HFF-Myc (cell line): ENCODE measurements at places on chromosomes 4 and X.

- DNase-seq, result no peak
Observed at GRCh38 chr4:86957215-86957614, 22.4 kb downstream of the AFF1 start.

- DNase-seq, result no peak
Observed at GRCh38 chrX:69065451-69065850, 99.8 kb downstream of the PJA1 start.

GRCh38 chr4:127469542-127469941, 163.2 kb upstream of the INTU start:
- no peak for DNase-seq

DNA sequence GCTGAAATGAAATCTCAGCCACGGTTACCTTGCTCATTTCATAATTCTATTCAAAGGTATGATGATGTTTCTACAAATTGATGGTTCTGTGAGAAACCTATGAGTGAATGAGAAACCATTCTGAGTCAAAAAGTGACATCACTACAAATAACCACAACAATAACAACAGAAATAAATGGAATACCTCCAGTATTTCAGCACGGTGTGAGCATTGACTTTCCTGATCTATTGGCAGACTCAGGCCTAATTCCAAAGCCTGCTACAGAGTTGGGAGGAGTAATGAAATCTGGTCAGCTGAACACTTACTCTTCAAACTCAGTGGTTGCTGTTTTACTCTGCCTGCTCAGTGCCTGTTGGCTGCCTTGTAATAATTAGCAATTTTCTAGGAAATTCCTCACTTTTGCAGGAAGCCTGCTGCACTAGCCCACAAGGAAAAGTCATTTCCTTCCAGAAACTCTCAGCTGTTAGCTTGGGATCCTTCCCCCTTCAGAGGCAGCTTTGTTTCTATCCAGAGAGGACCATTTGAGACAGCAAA, 18.8 kb upstream of the SYNPO2 start:
- no peak for DNase-seq

- no peak for DNase-seq
Observed at GRCh38 chrX:21193196-21193595, 181.0 kb upstream of the CNKSR2 start.

DNA sequence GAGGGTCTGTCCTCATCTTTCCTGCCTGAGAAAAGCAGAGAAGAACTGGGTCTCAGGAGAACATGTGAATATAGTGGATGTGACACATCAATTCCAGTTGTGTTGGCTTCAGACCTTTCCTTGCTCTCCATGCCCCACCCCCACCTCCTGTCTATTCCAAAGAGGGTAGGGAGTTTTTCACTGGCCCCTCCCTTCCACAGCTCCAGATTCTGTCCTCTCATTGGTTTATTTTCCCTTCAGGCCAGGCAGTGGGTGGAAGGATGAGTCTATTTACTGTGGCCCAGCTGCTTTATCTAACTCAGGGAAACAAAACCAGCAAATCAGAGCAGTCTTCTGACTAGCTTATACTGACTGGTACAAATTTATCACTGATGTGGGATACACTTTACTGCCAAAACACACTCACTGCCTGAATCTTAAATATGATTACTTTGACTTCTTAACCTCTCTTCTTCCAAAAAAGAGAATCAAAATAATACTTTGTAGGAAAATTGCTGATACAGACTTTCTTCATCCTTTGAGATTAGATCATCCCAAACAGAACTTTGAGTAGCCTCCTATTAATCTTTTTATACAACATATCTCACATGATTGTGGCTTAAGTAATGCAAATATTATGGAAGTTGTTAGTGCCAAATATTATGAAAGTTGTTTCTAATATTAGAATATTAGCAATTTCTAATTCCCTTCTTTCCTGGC, 221.2 kb downstream of the MID1 start:
- DNase-seq, result no peak

DNA sequence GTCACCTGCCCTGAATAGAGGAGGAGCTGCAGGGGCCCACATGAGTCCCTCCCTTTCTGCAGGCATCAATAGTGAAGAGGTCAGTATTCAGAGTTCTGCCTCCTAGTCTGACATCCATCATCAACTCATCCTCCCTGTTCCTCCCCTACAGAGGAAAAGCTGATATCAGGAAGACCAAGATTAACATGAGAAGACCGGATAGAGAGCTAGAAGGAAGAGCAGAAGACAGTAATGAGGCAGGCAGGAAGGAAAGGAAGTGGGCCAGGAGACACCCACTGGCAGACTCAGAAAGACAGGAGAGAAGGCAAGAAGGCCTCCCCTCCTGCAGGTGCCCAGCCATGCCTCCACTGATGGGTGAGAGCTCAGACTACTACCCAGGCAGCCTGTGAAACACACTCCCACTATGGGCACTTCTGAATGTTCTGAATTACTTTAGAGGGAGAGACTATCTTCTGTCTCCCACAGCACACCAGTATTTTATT, 74.6 kb downstream of the CC2D2A start:
- DNase-seq, result no peak

GRCh38 chr4:117479673-117480072, 394.3 kb upstream of the TRAM1L1 start:
- no peak for DNase-seq

GRCh38 chrX:39774774-39775328, 322.9 kb downstream of the BCOR start:
- DNase-seq, result no peak

DNA sequence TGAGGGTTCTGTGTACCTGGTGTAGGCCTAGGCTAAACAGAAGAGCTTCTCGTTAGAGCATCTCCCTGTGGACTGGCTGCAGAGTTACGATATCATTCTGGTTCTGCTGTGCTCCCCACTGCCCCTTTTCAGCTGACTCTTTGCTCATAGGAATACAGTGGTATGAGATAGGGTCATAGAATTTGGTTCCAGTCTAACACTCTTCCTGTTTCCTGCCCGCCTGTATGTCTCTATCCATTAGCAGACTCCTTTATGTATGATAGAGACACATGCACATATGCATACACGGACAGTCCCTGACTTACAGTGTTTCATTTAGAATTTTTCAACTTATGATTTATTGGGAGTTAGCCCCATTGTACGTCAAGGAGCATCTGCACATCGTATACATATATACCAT, 15.3 kb downstream of the RNF4 start:
- DNase-seq, result no peak

GRCh38 chr4:75834095-75834771, 68.0 kb downstream of the PPEF2 start:
- DNase-seq, result no peak

DNA sequence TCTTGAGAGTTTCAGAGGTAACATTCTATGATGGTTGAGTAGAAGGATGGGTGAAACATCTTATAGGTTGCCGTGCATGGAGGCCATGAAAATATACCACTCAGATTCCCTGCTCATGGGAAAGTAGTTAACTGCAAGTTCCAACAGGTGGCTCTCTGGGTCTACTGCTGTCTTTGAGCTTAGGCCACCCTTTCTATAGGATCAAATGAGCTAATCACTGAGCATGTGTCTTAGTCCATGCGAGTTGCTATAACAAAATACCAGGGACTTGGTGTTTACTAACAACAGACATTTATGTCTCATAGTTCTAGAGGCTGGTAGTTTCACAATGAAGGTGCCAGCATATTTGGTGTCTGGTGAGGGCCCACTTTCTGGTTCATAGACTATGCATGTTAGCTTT, 144.8 kb upstream of the UNC5C start:
- no peak for DNase-seq

DNA sequence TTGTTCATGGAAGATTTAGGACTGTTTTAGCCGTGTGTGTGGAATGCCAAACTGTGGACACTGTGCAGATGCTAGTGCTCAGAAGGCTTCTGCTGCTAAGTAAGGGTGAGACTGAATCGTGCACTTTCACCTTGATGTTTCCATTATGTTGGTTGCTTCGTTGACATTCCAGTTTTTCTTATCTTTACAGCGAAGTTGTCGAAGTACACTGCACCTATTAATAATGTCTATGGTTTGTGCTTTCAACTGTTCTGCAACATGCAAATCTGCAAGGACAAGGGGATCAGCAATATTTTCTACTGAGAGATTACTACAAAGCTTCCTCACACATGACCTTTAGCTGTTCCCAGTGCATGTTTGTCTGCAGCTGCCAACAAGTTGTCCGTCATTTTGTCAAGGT, 67.7 kb downstream of the UGT2A3 start:
- no peak for DNase-seq

DNA sequence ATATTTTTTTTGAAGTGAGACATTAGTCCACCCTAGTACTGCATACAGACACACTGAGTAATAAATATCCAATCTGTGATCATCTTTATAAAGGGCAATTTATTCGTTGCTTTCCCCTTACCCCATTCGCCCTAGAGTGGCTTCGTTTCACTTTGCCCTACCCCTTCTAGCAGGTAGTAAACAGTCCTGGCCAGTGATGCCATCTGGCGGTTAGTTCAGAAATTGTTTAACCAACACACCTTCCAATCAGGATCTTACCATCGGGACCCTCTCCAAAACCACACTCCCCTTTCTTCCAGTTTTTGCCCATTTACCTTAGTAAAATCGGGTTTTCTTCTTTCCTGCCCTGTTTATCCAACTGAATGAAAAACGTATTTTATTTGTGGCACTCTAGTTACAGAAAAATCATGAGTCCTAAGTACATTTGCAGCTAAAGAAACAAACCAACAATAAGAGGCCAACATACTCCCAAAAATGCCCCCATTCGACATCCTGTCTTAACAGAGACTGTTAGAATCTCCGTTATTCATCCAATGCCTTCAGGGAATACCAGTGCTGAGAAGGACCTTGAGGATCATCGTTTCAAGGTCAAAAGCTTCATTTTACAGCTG, 2.2 kb downstream of the PPA2 start:
- peak; percentile 59 for DNase-seq

GRCh38 chr4:171718665-171719064, 94.5 kb upstream of the GALNTL6 start:
- DNase-seq, result no peak

DNA sequence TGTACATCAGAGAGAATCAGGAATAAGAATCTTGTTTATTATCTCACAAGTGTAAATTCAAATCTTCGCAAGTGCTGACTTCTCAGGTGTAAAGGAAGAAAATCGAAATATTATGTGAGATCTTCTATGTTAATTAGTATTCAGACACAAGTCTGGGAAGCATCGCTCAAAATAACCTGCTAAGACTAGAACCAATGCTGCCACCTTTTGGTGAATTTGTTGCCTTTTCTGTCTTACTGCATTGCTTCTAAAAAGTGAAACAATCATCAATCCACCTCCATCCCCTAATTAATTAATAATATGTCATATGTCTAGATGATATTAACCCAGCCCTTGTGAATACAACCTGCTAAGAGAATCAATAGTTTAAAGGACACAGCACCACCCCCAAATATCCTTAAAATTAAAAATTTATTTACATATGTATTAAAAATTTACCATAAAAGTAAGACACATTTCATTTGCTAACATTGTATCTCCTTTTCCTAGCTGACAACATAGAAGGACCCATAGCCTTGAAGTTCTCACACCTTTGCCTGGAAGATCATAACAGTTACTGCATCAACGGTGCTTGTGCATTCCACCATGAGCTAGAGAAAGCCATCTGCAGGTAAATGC, 3.5 kb downstream of the EPGN start:
- peak; percentile 27 for DNase-seq

- no peak for DNase-seq
Observed at GRCh38 chr4:107831140-107831539, 6.4 kb downstream of the SGMS2 start.

DNA sequence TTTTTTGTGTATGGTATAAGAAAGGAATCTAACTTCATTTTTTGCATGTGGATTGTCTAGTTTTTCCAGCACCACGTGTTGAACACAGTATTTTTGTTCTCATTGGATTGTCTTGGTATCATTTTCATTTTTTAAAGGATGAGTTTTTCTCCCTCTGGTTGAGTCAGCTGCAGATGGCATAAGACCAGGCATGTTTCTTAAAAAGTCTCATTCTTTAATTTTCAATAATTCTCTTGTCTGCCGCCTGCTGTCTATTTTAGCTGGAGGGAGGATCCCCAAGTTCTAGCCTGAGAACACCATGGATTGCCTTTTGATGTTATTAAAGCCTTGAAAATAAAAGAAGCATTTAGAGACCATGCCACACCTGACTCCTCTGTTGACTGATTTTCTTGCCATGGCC, 263.8 kb downstream of the ARHGAP24 start:
- no peak for DNase-seq

DNA sequence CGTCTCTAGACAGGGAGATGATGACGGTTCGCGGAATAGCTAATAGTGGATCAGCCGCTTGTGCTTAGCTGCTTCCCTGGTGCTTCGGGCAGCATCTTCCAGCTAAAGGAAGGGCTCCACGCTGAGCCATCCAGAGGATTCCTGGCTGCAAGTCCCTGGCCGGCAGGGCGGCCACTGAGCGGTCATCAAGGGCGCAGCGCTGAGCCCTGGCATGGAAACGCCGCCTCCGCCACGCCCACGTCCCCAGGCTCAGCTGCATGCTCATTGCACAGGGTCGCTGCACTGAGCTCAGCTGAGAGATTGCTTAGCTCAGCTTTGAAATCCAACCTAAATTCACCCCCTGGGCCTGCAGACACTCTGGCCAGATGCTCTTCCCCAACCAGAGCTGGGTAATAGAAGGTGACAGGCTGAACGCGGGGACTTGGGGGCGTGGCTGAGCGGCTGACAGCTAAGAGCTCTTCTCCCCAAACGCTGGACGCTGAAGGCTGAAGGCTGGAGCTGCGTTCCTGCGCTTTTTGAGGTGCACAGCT, 118.2 kb upstream of the KIT start:
- no peak for DNase-seq

GRCh38 chr4:181502611-181503010, 740.6 kb upstream of the TENM3 start:
- no peak for DNase-seq

GRCh38 chr4:3307891-3308575, 15.2 kb downstream of the RGS12 start:
- no peak for DNase-seq

DNA sequence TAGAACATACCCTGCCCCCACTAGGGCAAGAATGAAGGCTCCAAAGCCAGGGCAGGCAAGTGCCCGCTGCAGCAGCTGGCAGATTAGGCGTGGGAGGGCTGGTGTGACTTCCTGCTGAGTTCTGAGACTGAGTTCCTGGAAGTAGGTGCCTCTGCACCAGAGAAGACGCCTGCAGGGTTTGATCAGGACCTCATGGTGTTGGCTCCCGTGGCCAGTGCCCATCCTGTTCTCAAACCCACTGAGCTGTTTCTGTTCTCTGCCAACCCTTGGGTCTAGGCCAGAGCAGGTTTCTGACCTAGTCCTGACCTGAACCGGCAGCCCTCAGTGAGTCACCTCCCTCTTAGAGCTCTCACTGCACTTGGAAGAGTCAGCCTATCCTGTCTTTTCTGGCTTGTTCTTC, 220.7 kb downstream of the HS6ST2 start:
- no peak for DNase-seq

- DNase-seq, result no peak
Observed at GRCh38 chrX:105527759-105528158, 294.6 kb upstream of the NRK start.
